ENCODE measurements at places on chromosomes 6 and 20.

GRCh38 chr20:8504030-8504429, 372.0 kb downstream of the PLCB1 start:
- no peak for DNase-seq

- DNase-seq: no peak
Measured at GRCh38 chr6:104484191-104484590, 375.5 kb downstream of the HACE1 start.

DNA sequence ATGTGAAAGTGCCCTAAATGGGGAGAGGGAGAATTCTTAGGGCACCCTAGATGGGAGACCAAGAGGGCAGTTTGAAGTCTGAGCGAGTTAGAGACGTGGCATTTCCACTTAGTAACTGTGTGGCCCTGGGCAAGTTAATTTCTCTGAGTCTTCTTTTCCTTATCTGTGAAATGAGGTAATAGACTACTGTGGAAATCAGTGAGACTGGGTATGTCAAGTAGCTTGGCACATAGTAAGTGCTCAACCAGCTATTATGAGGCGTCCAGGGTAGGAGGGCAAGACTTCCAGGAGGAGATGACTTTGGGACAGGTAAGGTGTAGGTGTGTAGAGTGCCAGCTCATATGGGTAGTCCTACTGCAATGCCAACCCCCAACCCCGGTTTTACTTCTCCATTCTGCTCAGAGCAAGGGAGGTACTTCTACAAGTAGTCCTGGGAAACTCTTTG, 770 bp downstream of the KIF3B start:
- no peak for DNase-seq

DNA sequence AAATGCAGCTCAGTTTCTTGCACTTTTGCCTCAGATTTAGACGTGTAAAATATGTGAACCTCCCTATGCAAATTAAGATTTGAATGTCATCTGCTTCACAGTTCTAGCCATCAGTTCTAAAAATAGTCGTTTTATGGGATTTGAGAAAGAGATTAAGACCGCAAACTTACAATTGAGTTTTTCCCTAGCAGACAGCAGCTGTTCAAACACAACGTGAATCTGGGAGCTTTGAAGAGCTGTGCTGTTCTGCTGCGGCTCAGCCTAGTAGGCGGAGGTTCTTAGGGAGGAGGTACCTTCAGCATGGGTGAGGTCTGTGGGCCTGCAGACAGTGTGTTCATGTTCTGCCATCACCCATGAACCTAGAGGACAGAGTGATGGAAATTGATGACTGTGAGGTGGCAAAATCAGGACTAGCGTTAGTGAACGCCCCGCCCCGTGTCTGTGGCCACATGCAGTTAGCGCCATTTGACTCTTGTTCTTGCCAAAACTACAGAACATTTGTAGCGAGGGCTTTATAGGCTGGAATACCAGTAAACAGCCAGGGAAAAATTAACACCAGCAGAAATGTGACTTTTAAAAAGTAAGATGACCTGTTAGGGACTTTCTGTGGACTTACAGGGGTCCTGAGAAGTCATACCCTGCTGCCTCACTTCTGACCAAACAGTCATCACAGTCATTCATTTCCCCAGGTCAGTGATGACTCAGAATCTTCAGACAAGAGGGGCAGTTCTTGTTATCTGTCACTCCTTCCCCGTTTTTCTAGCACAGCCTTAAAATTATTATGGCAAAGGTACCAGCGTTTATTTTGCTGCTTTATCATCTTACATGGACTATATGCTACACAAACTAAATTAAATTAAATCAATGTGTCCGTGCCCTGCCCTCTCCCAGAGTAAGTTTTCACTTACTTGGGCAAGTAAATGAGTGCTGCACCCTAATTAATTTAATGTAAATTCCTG, 84.3 kb upstream of the TMEM181 start:
- peak; percentile 94 for DNase-seq

- DNase-seq: no peak
Measured at GRCh38 chr6:161954699-161955276, 680.9 kb upstream of the AGPAT4 start.

DNA sequence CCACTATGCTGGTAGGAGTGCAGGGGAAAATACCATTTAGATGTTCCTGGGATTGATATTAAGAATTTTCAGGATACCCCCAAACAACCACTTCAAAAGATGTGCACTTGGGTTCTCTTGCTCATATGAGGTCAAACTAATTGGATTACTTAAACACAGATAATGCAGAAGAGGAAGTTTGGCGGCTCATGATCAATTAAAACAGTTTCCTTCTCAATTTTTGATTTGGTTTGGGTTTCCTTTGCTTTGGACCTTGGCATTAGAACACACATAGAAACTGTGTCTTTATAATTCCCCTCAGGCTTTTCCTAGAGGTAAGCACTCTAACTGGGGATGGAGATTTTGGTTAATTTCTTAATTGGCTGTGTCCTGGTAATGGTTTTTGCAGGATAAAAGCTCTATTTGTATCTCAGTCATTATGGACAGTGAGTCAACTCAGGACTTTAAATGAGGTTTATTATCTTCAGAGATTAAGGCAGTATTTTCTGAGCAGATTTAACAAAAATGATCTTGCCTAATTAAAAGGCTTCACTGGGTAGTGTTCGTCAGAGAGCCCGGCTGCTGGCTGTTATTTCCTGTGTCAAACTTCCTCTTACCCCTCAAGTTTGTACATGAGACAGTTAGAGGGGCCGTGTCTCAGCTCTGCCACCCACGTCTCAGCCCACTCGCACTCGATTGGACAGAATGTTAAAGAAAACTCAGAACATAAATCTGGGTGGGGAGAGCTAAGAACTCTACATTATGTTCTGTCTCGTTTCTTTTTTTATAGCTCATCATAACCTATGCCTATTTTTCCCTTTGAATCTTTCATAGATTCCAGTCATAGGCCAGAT, 50.3 kb upstream of the PREP start:
- no peak for DNase-seq

DNA sequence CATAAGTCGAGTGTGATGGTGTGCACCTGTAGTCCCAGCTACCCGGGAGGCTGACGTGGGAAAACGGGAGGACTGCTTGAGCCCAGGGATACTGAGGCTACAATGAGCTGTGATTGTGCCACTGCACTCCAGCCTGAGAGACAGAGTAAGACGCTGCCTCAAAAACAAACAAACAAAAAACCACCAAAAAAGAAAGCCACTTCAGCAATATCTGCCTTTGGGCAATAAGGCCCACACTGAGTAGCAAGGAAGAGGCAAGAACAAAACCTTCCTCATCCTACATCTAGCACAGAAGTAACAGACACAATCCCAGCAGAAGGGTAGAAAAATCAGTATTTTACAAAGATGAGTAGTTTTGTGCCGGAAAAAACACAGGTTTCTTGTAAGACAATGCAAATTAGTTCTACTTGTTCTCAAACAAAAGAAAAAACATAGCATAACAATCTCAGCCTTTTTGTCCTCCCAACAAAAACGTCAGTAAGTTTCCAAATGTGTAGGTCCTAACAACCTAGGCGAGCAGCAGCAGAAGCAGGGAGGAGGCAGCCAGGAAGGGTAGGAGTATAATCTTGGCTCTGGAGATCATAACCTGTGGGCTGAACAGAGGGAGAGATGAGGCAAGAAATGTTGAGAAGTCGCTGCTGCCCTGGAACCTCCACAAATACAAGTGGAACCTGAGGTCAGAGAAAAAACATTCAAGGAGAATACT, 5.7 kb downstream of the PPP1R10 start:
- DNase-seq: no peak

DNA sequence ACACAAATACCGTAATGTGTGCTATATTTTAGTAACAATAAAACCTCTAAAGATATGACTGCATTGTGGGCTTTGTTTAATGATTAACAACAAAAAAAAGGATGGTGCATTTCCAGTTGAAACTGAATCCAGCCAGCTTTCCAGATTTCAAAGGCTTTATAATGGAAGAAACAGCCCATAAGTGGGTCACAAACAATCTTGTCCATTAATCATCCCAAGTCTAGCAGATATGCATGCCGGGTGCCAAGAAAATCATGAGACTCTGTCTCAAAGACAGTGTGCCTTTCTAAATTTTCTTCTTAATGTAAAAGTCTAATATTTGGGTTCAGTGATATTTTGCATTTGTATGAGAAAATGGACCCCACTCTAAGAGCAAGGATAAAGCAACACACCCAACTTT, 20.6 kb upstream of the LAMP5 start:
- DNase-seq: no peak

DNA sequence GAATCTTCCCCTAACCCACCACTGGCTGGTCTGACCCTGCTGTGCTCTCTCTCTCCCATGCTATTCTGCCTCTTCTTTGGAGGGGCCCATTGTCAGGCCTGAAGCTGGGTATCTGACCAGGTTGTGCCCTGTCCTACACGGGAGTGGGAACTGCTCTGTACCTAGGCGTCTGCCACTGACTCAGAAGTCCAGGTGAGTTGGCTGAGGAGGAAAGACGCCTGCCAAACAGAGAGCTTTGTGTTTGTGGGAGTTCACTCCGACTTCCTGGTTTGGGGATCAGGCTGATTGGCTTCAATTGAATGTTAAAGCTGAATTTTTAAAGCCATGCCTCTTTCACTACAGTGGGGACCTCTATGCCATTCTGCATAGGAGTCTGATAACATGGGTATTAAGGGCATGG, 136.0 kb downstream of the CCDC170 start:
- DNase-seq: no peak

DNA sequence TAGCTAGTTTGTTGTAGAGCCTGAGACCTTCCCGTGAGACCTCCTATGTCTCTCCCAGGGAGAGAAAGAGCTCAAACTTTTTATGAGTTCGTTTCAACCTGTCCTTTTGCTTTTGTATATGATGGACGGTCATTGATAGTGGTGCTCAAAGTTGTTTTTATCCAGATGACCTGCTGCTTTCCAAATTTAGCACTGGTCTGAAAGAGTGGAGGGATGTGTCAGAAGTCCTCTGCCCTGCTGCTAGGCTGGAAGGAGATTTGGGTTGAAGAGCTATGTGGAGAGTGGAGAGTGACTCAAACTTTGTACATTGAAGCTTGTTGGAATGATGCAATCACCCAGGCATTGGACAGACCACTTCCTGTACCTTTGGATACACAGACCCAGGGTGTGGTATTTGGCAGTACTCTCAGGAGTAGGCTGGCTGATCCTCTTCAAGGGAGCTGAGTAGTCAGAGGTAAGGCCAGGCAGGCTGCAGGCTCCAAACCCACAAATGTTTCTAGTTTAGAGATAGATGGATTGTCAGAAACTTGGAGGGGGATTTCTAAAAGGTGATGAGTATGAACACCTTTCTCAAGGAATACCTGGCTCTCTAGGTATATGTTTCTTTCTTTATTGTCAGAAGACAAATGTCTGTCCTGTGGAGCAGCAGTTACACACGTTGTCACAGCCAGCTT, 49.4 kb upstream of the RREB1 start:
- DNase-seq: peak; percentile 47

DNA sequence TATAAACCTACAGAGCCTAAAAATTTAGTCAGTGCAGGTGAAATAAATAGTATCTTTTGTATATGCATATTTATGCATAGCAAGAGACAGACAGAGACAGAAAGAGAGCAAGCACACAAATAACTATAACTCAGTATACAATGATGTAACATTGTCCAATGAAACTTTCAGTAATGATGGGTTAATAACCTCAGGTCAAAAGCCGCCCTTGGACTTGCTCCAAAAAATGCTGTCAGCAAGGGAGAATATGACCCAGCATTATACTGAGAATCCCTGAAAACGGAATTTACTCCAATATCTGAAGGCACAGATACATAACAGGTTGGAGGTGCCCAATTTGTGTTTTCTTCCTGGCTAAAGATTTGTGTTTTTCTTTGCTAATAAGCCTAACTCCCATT, 590.6 kb upstream of the NOX3 start:
- no peak for DNase-seq

- no peak for DNase-seq
Measured at GRCh38 chr6:105560611-105561066, 157.8 kb upstream of the PREP start.

GRCh38 chr6:3915076-3915791, 66.1 kb downstream of the FAM50B start:
- no peak for DNase-seq

DNA sequence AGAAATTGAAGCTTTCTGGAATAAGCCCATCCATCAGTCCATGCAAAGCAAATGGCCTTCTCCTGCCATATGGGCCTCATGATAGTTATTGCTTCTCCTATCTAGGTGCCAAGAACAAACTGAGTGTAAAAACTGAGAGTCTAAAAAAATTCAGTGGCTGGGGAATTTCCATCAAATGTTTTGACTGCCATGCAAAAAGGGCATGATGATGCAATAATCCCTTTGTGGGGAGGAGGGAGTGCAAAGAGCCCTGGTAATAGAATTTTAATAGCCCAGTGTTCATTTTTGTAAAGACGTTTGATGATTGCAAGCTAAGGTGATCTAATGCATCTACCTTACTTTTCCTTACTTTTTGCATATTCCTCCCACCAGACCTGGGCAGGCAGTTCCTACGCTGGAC, 683.7 kb downstream of the EPM2A start:
- DNase-seq: no peak

DNA sequence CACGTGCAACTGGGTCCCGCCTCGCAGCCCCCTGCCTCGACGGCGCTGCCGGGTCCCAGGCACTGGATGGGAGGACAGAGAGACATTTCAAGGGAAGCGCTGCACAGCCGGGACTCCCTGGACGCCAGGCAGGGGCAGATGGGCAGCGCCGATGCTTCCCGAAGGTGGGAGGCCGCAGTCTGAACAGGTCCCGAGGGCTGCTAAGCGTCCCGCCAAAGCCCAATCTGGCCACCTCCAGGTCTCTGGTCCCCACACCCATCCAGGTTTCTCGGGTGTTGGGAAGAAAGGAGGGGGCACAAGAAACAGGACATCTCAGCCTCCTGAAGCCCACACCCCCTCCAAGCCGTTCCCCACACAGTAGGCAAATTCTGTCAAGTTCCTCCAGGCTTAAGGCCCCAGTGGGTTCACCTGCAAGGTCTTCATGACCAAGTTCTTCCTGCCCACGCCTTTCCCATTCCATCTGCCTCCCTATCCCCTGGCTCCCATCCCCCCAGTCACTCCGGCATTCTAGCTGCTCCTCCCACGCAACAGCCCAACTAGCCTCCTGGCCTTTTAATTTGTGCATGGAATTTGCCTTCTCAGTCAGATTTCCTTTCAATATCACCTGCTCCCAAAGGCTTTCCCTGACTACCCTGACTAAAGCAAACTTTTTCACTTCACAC, 5.4 kb upstream of the CPXM1 start:
- DNase-seq: no peak

- no peak for DNase-seq
Measured at GRCh38 chr6:11212664-11213063, 19.8 kb downstream of the NEDD9 start.

GRCh38 chr6:25831532-25832306, at the start of gene SLC17A1:
Gene SLC17A1 (minus strand): TSS chr6:25832052. CDS start chr6:25830557, 1,495 bp downstream.
- DNase-seq: no peak

GRCh38 chr20:41344938-41345728, 4.5 kb downstream of the LPIN3 start:
- DNase-seq: no peak

DNA sequence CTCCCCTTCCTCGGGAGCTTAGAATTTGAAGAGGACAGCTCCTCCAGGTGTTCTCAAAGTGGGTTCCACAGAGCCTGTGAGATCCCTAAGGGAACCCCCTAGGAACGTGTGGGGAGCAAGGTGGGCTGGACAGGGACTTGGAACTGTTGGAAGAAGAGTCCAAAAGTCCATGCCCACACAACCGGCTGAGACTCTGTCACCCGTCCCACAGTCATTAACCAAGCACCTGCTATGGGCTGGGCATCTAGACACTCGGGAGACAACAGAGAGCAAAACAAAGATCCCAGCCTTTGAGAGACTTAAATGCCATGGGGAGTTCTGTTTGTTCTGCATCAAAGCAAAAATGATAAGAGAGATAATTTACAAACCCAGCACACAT, 51.9 kb upstream of the SAYSD1 start:
- DNase-seq: no peak

- DNase-seq: no peak
Measured at GRCh38 chr20:51097351-51098120, 74.6 kb upstream of the KCNG1 start.

GRCh38 chr6:72857791-72858585, 236.1 kb downstream of the KCNQ5 start:
- DNase-seq: no peak

Measured in NCI-H510A treated with DMSO at 0.1 percent for 48 hours (cell line).